ENCODE measurements at places on chromosomes 6 and 20.

- DNase-seq = no peak
Measured at GRCh38 chr6:71190809-71191208, 97.8 kb upstream of the OGFRL1 start.

- no peak for DNase-seq
Measured at GRCh38 chr20:41567615-41568014, 50.6 kb downstream of the CHD6 start.

GRCh38 chr6:164016056-164016455 is 601.5 kb downstream of the QKI start:
- DNase-seq = no peak

GRCh38 chr20:1623501-1624205 is 3.8 kb upstream of the SIRPB1 start:
- DNase-seq = no peak

DNA sequence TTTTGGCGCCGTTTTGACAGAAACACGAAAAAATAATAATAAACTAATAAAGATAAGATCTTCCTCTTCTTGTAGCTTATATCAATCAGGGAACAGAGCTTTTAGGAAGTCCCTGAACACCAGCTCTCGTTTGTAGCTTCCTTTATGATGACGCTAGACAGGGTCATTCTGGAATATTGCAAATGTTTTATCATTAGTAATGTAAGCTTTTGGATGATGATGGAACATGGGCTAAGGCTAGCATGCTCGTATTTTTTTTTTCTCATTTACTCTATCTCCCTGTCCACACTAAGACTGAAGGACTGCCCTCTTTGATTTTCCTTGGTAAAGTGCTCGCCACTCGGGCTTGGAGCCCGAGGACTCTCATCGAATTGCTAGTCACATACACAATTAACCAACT is 22.1 kb upstream of the POM121L2 start:
- DNase-seq = no peak

- no peak for DNase-seq
Measured at GRCh38 chr20:25205277-25206062, 10.0 kb downstream of the ENTPD6 start.

GRCh38 chr6:1057490-1058135 is 254.3 kb upstream of the FOXQ1 start:
- DNase-seq = no peak

DNA sequence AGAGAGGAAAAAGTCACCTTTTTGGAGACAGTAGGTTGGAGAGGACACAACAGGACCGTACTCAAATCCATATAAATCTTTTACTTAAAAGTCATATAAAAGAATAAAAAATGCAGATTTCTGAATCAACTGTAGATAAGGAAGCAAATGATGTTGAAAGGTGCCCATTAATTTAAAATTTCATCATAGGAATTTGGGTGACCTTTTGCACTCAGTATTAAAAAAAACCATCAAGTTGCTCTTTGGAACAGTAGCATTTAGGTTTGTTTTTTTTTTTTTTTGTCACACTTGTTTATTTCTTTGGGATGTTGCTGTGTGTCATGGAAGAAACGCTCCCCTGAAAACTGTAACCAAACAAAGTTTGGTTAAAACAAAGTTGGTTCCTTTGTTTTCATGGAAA is 20.9 kb upstream of the LRRN4 start:
- no peak for DNase-seq

DNA sequence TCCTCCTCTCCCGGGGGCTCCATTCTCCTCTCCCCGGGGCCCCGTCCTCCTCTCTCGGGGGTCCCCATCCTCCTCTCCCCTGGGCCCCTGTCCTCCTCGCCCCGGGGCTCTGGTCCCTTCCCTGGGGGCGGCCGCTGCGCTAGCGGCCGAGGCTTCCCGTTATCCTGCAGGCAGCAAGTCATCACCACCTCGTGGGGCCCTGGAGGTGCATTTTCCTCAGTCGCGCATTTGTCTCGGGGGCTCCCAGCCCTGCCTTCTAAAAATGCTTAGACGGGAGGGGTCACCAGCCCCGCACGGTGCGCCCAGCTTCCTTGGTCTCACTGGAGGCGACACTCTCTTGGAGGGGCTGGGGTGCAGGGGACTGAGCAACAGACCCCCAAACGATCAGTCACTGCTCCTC is 216.5 kb downstream of the QKI start:
- no peak for DNase-seq

GRCh38 chr6:149277621-149278020 is 39.9 kb upstream of the TAB2 start:
- DNase-seq = no peak

- DNase-seq = no peak
Measured at GRCh38 chr6:39681674-39682121, 43.5 kb downstream of the KIF6 start.

DNA sequence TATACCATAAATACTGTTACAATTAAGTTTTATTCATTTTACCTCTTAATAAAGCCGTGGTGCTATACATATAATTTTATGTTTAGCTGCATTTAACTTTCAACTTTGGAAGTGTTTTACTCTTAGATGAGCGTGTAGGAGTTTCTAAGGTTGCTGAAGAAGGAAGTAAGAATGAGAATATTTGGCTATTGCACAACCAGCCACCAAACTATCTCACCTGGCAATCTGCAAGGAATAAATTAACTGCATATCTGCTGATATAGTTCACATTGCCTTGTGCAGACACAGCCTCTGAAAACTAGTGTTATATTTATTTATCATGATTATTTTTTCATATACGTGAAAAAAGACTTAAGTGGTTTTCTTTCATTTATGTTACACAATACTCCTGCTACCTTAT is 230.4 kb downstream of the PLCB1 start:
- no peak for DNase-seq

- DNase-seq = no peak
Measured at GRCh38 chr6:28969129-28969528, 36.0 kb downstream of the ZNF311 start.

- DNase-seq = no peak
Measured at GRCh38 chr6:39314273-39314795, at the start of gene KCNK17. KCNK17 (minus strand) TSS chr6:39314419; CDS start chr6:39314320, 99 bp downstream.

GRCh38 chr20:19867074-19867473 is 109.0 kb downstream of the RIN2 start:
- no peak for DNase-seq

DNA sequence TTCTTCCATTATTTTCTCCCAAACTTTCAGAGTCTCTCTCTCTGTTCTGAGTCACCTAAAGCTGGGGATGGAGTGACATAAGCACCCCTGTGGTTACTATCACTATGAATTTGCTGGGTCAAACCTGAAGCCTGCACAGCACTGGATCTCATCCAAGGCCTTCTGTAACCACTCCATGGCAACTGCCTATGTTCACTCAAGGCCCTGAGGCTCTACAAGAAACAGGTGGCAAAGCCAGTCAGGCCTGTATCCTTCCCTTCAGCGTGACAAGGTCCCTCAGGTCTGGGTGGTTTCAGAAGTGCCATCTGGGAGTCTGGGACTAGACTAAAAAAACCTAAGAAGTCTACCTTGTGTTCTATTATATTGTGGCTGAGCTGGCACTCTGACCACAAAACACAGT is 1278.8 kb upstream of the EYS start:
- DNase-seq = no peak

- DNase-seq = no peak
Measured at GRCh38 chr6:71383476-71383875, 94.9 kb downstream of the OGFRL1 start.

DNA sequence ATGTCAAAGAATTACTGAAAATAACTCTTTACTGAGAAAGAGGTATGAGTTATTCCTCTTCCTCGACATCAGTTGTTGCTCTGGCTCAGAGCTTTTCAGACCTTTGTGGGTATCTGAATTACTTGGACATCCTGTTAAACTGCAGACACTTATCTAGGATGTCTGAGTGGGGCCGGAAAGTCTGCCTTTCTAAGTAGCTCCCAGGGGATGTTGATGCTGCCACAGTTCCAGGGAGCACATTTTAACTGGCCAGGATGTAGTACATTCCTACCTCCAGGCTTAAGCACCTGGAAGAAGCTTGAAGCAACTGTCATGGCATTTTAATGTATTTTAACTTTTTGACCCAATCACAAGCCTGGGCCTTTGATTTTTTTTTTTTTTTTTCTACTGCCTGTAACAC is 265.8 kb upstream of the PLCB4 start:
- DNase-seq = no peak

GRCh38 chr6:83893024-83893423 is 33.5 kb downstream of the CYB5R4 start:
- no peak for DNase-seq

Measured in omental fat pad (tissue), 4 donors.